ENCODE measurements at places on chromosomes 6 and 20. TPM values are rescaled to one million over a fixed set of nuclear protein-coding genes. Genes with fewer than 3 reads are reported as not detected.

DNA sequence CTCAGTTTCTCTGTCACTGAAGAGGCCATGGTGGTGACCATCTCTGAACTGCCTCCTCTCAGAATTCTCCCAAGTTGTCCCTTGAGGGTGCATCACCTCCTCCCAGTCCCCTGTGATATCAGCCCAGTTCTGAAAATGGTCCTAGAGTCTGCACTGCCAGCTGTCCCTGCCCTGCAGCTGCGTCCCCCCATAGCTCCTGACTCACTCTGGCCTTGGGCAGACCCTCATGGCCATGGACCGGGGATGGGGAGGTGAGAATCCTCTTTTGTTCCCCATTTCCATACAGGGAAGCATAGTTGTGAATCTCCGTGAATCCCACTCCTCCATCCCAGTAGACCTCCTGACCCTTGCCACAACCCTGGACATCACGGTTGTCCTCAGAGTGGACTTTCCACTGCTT lies 4.5 kb downstream of the ETV7 start:
- DNase-seq = no peak

GRCh38 chr20:1832634-1833033 lies 62.6 kb upstream of the SIRPA start:
- no peak for DNase-seq

- DNase-seq = no peak
Measured at GRCh38 chr6:142968601-142969000, 23.6 kb upstream of the HIVEP2 start.

- no peak for DNase-seq
Measured at GRCh38 chr6:159969921-159970320, 1.0 kb downstream of the IGF2R start.

- no peak for DNase-seq
Measured at GRCh38 chr6:150088481-150089154, 19.7 kb upstream of the ULBP3 start.

DNA sequence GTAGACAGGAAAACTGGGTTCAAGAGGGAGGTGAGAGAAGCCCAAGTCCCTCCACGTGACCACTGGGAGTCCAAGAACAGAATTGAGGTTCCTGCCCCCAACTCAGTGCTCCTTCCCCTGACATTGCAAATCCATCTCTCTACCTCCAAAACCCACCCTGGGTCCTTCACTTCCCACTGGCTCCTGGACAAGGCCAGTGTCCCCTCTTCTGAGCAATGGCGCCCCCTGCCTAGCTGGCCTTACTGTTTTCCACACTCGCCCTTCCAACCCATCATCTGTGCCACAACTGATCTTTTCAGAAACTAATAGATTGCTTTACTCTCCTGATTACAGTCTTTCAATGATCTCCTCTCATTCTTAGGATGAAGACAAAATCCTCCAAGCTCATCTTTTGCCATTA lies 200.3 kb downstream of the ANKRD60 start:
- DNase-seq = no peak

PIGT gene
- 71.0 TPM for total RNA-seq

MUC21 gene
- total RNA-seq = not detected

BPIFB2 gene
- not detected for total RNA-seq

STK35 gene
- total RNA-seq = 23.8 TPM

Data from epithelial cell of proximal tubule (primary cell).